ENCODE measurements at places on chromosomes 4 and X.

DNA sequence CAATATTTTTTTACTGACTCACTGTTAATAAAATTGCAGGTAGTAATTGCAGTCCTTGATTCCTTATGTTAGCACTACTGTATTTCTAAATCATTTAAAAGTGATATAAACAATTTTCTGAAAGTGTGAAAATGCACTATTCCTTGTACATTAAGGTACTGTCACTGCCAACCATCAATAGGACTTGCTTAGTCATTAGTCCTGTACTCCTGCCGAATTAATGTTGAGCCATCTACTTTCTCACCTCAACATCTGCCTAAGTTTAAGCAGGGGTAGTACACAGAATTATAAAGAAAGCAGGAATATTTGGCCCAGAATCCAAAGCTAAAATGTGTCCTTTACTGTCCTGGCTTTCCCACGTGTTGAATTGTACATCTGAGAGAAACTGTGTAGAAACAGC, 87.0 kb upstream of the TRPC3 start:
- no peak for DNase-seq

DNA sequence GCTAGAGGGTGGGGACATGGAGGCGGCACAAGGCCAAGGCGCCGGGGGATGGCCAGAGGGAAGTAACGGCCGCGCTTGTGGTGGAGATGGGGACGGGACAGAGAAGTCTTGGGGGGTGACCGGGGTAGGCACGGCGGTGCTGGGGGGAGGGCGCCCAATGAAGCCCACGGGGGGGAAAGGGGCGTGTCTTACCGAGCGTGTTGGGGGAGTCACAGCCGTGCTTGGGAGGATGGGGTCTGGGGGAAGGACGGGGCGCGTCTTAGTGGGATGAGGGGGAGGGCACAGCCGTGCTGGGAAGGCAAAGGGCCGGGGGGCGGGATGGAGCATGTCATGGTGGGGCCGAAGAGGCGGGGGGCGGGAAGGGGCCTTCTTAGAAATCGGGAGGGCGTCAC, 952 bp downstream of the ARSD start:
- DNase-seq = no peak

- DNase-seq = peak; percentile 38
Measured at GRCh38 chrX:27619975-27620374, 29.8 kb downstream of the DCAF8L2 start.

DNA sequence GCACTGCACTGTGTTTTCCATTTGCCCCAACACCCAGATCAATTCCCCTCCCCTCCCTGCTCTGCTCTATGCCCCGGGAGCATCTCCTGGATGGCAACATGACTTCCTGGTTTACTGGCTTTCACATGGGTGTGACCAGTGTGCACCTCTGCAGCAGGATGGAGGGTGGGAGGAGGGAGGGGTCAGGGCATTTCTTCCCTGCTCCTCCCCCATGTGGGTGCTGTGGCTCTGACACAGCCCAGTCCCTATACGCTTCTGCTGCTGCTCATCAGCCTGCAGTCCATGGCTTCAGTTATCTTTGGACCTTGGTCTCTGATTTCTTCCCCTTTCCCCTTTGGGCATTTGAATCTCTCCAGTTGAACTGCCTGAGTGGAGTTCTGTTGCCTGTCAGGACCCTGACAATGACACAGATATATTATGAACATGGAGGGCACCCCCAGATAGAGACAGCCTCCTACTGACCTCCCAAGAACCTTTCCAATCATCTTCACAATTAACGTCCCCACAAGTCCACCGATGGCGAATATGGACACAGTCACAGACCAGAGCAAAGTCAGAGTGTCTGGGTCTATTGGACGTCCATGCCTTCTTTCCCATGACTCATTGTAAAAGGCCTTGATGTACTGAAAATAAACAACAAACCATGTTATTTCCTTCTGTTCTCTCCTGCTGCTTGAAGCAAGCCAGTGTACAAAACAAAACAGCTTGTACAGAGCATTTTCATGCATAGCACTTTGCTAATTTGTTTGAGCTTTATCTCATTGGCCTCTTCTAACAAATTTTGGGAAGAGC, 24.8 kb downstream of the SLC2A9 start:
- no peak for DNase-seq

- no peak for DNase-seq
Measured at GRCh38 chr4:29726938-29727337, 993.2 kb upstream of the PCDH7 start.

- peak; percentile 93 for DNase-seq
Measured at GRCh38 chr4:89364541-89364940, 56.9 kb upstream of the GPRIN3 start.

- no peak for DNase-seq
Measured at GRCh38 chr4:129897111-129897510, 801.2 kb downstream of the C4orf33 start.

GRCh38 chr4:1798580-1799386, 5.7 kb downstream of the FGFR3 start:
- no peak for DNase-seq

- no peak for DNase-seq
Measured at GRCh38 chrX:13491061-13491460, 78.3 kb upstream of the EGFL6 start.

DNA sequence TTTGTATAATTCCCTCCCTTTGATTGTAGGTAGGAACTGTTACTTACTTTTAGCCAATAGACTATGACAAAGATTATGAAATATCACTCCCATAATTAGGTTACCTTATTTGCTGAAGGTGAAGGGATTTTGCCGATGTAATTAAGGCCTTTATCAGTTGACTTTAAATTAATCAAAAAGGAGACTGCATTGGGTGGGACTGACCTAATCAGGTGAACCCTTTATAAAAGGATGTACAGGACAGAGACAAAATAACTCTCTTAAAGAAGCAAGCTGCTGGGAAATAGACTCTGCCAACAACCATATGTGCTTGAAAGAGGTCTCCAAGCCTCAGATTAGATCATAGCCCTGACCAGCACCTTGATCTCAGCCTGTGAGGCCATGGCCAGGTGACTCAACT, 167.6 kb downstream of the SOX3 start:
- no peak for DNase-seq

DNA sequence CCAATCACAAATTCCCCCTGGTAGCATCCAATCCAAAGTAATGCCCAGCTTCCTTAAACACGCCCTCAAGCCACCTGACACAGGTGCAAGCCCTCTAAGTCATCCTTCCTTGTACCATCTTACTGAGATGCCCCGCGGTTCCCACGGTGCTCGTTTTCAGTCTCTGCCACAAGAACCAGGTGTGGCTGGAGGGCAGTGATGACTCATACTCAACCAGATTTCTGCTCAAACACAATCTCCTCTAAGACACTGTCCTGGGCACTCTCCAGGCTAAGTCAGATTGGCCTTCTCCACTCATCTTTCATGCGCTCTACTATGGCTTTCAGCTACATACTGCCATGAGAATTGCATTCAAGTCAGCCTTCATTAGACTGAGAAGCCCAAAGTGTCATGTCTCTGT, 3.5 kb downstream of the SH3KBP1 start:
- no peak for DNase-seq

DNA sequence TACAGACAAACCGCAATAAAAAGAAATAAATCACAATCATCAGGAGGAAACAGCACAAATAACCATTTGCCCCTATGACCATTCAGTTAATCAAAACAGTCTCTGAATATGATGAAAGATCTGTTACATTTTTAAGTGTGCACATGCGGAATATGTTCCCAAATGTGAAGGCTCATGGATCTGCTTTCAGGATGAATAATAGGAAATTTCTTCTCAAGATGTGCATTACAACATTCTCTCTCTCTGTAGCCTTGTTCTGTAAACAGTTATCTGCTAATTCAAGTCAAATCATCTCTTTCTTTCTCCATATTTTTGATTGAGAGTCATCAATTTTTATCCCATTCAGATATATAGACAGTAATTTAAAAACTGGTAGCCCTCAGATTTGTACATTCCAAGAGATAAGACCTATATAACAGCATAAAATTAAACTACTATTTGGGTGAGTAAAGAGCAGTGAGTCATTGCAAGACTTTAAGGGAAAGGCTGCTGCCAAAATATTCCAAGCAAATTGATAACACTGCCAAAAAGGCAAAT, 433.9 kb upstream of the ATOH1 start:
- DNase-seq = no peak

GRCh38 chr4:58767598-58767997, 1657.4 kb upstream of the IGFBP7 start:
- DNase-seq = no peak

- peak; percentile 17 for DNase-seq
Measured at GRCh38 chr4:152138451-152138850, 377.6 kb upstream of the GATB start.

GRCh38 chrX:9614016-9614415, 149.2 kb downstream of the TBL1X start:
- no peak for DNase-seq

- DNase-seq = no peak
Measured at GRCh38 chr4:161148051-161148450, 1015.7 kb downstream of the FSTL5 start.

GRCh38 chr4:15836362-15836761, 58.2 kb downstream of the CD38 start:
- DNase-seq = no peak

GRCh38 chrX:104695593-104695992, 129.6 kb downstream of the IL1RAPL2 start:
- no peak for DNase-seq

DNA sequence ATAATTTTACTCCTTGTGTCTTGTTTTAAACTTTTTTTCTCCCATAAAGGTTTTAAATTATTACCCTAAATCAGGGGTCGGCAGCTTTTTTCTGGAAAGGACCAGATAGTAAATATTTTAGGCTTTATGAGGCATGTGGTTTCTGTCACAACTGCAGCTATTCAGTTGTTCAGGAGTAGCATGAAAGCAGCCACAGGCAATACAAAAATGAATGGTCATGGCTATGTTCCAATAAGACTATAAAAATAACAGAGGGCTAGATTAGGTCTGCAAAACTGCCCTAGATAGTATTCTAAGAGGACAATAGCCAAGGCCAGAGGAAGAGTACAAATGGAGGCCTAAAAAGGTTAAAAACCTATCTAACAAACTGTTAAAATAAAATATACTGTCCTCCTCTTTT, 24.6 kb downstream of the HERC5 start:
- DNase-seq = no peak

- DNase-seq = peak; percentile 81
Measured at GRCh38 chr4:172654457-172654856, 514.2 kb upstream of the GALNT7 start.

DNA sequence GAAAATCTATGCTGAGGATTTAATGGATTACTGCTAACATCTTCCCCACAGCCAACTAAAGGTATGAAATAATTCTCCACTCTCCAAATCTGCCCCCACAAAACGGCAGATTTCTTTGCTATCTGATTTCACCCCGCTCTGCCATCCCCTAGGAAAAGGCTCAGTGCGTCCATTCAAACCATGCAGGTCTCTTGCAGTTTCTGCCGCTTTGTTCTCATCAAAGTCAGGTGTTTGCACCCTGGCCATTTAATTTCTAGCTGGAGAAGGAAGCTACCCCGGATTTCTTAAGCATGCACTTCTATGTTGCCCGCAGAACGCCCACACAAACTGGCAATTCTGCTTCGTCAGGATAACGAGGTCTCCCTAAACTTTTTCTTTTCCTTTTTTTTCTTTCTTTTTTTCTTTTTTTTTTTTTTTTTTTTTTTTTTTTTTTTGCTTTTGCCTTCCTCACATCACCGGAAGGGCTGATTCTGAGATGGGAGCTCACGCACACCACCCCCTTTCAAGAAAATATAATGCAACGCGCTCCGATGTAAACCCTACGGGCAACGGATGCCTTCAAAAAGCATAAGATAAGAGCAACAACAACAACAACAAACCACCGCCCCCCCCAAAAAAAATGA, 3.3 kb downstream of the NLGN4X start:
- DNase-seq = peak; percentile 15

GRCh38 chr4:95898226-95898625, 58.3 kb downstream of the PDHA2 start:
- DNase-seq = no peak

DNA sequence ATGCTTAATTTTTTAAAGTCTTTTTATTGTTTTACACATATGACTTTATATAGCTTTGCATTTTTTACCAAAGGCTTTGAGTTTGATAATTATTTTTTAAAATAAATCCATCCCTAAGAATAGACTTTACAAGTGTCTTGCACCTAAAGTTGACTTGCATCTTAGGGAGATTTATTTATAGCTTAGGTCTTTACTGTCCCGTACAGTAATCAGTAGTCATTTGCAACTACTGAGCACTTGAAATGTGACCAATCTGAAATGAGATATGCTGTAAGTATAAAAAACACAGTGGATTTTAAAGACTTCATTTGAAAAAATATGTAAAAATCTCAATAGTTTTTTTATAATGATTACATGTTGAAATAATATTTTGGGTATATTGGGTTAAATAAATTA, 19.2 kb downstream of the TBC1D1 start:
- DNase-seq = no peak

- DNase-seq = no peak
Measured at GRCh38 chr4:54185044-54185780, 43.9 kb upstream of the PDGFRA start.

- DNase-seq = no peak
Measured at GRCh38 chrX:22629105-22629725, 356.5 kb downstream of the CBLL2 start.

- no peak for DNase-seq
Measured at GRCh38 chr4:154707877-154708276, 35.9 kb upstream of the LRAT start.
